Stimulated activated CD8-positive, alpha-beta memory T cell treated with anti-CD3 and anti-CD28 coated beads, Interleukin-15, amount 100 ng/mL, for 48 hours (primary cell): ENCODE measurements at places on chromosomes 3 and 15.

- DNase-seq, result no peak
Observed at GRCh38 chr3:13348661-13349396, 71.3 kb downstream of the NUP210 start.

DNA sequence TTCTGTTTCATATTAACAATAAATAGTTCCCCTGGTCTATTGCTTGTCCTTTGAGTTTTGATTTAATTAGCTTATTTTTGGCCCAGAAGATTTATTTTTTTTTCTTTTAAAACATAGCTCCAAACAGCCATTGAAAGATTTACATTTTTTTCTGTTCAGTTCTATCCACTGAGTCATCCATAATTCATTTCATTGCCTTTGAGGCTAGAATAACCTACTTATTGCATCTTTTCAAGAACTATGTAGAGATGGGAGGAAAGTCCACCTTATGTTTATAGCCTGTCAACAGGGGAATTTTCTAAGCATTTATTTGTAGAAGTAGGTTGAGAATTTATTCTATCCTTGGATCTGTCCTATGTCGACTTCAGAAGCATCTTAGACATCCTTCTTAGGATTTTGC is 53.4 kb upstream of the CHD2 start:
- no peak for DNase-seq

DNA sequence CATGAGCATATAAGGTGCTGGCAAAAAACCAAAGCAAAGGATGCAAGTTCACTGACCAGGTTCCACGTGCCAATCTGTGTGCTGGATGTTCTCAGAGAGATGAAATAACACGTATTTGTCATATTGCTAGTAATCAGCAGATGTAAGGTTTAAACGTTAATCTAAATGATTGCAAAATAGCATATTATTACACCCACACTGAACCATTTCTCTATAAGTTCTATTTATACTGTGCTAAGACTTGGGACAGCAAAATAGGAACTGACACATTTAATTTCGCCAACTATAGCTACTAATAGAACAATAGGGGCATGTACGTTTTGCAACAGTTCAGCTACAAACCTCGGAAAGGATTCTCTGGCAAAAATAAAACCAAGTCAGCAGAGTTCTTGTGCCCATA is 350.3 kb upstream of the ZNF385D start:
- DNase-seq, result no peak

GRCh38 chr3:148916132-148916531 is 51.0 kb downstream of the CPA3 start:
- DNase-seq, result no peak

DNA sequence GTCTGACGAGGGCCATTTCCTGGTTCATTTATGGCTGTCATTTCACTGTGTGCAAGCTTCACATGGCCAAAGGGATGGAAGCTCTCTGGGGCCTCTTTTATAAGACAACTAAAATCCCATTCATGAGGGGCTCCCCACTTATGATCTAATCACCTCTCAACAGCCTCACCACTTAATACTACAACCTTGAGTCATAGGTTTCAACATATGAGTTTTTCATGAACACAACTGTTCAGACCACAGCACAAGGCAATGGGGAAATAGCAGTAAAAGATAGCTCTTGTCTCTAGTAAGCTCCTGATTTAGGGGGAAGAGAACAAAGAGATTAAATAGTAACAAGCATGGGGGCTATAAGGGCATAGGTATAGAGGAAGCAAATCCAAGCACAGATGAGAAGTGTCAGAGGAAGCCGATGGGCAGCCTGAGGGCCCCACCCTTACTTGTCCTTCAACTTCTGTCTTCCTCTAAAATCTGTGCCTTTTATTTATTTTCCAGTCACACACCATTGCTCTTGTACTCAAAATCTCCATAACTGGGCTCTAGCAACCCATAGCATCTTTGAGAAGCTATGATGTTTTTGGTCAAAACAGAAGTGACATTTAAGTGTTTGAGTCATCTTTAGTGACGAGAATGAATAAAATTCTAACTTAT is 329.1 kb downstream of the UNC13C start:
- DNase-seq, result no peak

DNA sequence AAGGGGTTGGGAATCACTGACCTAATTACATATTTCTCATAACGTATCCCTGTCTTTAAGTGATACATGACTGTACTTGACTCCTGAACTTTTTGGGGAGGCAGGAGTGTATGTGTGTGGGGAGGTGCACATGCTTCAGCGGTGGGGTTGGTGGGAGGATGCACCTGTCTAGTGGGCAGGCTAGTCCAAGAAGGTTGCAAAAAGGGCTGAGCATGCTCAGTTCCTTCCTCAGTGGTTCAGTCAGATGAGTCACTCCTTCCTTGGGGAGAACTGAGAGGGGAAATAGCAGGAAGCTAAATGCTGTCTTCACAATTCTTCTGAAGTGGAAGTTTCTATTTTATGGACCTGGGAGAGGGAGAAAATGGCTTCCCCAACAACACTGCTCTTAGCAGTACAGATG is 24.6 kb upstream of the AP4E1 start:
- DNase-seq, result peak; percentile 15

- DNase-seq, result no peak
Observed at GRCh38 chr15:73737535-73737934, 15.6 kb downstream of the INSYN1 start.

- DNase-seq, result no peak
Observed at GRCh38 chr3:180749322-180749721, 70.0 kb upstream of the CCDC39 start.

DNA sequence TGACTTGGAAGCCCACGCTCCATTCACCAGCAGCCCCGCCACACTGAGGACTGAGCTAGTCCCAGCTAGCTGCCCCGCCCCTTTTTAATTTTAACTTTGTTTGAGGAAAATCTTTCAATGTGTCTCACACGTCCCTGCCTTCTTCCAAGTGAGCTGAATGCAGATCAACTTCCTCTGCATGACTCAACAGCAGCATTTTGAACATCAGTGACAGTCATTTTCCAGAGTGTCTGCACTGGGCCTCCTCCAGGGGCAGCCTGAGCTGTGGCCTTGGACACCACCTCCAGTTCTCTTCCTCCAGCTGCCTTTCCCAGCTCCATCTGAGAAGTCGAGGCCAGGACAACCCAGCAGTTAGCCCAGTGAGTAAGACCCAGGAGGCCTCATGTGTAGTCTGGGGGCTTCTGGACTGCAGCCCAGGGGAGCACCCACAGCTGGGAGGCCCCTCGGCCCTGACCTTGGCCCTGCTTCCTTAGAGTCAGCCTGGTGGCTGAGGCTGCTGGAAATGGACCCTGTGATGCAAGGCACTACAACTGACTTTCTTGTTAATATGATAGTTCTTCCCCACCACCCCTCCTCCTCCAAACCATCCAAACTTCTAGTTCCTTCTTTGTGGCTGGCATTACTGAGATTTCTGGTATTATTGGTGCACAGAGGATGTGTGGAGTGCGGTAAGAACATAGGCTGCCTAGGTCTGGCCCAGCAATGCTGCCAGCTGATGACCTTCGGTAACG is 21.4 kb upstream of the ESYT3 start:
- DNase-seq, result no peak

DNA sequence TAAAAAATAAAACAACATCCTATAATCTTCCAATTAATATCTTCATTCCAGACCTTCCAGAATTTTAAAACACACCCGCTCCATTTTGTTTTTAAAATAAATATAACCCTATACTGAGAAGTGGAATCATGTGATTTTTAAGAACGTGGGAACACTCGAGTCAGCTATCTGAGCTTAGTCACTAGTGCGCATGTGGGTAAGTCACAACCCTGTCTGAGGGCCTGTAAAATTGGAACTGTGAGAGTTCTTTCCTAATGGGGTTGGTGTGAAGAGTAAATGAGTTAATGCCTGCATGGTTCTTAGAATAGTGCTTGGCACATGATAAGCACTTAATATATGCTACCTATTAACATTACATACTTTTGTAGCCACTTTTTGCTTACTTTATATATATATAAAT is 19.9 kb upstream of the POLR2M start:
- DNase-seq, result no peak

- no peak for DNase-seq
Observed at GRCh38 chr3:45748068-45748467, 48.3 kb downstream of the SLC6A20 start.

DNA sequence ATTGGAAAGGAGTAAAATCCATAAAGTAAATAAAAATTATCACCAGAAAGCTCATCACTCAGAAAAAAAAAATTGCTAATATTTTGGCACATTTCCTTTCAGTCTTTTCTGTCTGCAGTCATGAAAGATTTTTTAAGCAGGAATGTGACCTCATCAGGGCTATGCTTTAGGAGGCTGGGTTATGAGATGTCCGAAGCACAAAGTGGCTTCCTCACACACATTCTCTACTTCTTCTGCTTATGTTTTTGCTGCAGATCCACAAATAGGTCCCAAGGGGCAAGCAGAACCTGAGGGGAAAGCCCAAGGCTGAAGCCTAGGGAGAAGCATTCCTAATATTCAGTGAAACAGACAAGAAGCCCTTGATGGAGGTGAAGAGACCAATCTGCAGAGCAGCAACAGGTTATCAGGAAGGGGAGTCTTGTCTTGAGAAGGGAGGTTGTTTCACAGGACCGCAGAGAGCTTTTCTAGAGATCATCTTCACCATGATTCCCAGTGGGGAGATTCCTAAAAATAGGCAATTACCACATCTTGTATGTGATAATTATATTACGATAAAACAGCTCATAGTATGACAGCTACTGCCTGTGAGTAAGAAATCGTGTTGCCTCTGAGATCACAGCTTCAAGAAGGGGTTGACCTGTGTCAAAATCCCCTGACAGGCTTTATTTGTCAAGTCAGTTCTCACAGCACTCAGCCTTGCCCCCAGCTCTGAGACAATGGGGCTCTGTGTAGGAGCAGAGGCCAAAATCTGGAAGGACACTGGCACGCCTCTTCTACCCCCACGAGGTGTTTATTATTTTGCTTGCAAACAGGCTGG is 60.5 kb downstream of the IGF2BP2 start:
- no peak for DNase-seq
